Activated CD8-positive, alpha-beta memory T cell treated with anti-CD3 and anti-CD28 coated beads for 48 hours (primary cell): ENCODE measurements at places on chromosomes 12 and 14.

DNA sequence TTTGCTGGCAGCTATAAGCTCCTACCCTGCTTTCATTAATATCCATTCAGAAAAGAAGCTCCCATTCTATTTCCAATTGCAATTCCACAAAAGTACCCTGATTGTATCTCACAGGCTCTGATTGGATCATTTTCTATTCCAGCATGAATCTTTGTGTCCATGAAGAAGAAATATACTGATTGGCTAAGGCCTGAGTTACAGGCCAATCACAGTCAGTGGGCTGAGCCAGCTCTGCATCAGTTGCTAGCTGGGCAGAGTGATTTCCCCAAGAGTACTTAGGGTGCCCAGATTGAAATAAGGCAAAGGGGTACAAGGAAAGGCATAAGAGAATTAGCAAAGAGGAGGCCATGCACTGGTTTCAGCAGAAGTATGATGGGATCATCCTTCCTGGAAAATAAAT, 14.4 kb downstream of the ART4 start:
- DNase-seq, result no peak

DNA sequence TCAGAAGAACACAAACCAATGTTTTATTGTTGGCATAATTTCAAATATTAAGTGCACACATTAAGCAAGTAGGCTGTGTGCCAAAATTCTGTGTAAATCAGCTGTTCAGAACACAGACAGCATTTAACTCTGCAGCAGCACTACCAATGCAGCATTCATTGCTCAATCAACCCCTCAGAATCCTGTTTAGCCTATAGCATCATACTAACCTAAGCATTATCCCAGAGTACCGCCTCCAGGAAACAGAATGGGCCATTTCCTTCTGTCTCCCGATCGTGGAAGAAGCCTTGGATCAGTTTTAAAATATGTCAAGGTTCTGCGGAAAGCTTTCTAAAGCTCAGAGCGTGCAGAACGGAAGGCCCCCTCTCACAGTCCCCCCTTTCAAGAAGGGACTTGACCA, 3.3 kb downstream of the IL26 start:
- DNase-seq, result no peak

GRCh38 chr12:131929581-131930456, 743 bp downstream of the PUS1 start:
- no peak for DNase-seq

DNA sequence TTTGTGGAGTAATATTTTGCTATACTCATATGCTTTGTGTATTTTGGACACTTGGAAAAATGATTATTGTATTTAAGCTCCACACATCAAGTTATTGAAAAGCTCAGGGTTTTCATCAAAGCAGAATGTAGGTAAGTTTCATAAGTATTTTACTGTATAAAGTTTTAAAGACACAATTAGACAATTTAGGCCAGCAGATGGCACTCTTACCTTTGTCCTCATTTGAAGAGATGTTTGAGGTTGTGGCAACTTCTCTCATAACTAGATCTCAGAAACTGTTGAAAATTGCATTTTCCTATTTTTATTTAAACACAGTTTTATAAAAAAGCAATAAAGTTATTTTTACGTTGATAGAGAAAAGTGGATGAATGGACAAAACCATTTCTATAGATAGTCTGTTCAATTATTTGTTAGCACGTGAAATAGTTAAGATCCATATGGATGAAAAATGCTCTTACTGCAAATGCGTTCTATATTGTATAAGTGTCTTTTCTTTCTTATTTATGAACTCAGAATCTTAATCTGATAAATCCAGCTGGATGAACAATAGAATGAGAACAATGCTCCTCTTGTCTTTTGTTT, 300.0 kb downstream of the AEBP2 start:
- DNase-seq, result no peak

DNA sequence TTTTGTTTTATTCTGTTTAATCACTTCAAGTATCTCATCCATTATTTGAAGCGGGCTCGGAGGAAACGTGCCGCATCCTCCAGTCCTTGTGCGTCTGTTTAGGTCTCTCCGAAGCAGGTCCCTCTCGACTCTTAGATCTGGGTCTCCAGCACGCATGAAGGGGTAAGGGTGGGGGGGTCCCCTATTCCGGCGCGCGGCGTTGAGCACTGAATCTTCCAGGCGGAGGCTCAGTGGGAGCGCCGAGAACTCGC, 311 bp upstream of the LGR5 start:
- DNase-seq, result no peak

DNA sequence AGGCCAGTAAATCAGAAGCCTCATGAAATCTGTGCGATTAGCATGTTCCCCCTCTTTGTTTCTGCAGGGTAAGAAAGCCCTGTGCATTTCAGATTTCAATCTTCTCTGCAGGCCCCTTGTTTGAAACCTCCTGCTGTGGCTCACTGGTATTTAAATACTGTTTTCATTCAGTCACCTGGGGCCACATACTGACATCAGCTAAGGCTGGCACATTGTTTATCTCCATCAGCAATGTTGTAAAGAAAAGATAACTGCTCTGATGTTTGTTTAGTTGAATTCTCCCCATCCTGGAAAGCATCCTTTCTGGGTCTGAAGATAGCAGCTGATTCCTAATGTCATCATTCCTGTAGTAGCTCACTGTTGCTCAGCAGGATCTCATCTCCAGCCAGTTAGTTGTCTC, 554.9 kb downstream of the NRXN3 start:
- no peak for DNase-seq

DNA sequence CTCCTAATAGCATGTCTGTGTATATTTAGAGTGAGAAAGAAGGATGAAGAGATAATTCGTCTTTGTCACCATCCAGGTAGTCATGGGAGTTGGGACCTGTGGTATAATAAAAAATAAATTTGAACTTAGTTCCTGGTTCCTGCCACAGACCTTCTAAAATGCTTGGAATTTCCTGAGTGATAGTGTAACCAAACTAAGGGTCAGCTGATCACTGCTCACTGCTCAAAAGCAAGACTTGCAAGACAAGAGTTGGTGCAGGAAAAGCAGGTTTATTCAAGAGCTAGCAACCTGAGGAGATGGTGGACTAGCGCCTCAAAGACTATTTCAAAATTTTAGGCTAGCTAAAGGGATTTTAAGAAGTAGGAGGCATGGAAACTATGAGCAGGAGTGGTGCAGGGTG, 19.1 kb downstream of the ANG start:
- no peak for DNase-seq

DNA sequence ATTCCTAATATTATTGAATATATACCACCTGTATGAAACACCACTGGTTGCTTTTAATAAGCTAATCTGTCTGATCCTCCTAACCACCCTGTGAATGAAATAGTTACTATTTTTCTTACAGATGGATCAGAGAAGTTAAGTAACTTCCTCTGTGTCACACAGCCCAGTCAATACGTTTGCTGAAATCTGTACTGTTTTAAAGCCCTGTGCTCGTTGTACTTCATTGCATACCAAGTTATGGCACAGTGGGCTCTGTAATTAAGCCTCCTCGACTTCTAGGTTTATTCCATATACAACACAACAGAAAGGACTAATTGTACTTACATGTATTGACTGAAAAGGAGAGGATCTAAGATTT, 137.9 kb downstream of the TPH2 start:
- no peak for DNase-seq

- no peak for DNase-seq
Observed at GRCh38 chr14:68257969-68258368, 438.4 kb downstream of the RAD51B start.

GRCh38 chr12:70443062-70443673, 77.1 kb downstream of the KCNMB4 start:
- no peak for DNase-seq
